ENCODE measurements at places on chromosomes 11 and 22.

DNA sequence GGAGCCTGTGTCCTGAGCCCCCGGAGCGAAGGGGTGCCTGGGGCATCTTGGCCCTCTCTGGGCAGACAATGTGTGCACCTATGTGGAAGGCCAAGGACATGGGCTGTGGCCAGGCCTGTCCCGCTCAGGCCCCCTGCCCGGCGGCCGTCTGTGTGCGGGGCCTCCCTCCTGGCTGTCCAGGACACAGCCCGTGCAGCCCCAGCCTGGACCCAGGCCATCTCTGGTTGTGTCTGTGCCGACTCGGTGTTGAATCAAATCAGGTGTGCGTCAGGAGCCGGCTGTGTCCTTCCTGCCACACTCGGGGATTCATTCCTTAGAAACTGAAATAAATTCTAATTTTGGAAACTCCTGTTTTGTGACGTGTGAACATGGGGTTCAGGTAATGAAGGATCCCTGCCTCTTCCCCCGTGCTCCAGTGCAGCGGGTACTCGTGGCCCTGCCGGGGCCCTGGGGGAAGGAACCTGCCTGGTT, 1.5 kb upstream of the SELENOO start:
- no peak for DNase-seq

DNA sequence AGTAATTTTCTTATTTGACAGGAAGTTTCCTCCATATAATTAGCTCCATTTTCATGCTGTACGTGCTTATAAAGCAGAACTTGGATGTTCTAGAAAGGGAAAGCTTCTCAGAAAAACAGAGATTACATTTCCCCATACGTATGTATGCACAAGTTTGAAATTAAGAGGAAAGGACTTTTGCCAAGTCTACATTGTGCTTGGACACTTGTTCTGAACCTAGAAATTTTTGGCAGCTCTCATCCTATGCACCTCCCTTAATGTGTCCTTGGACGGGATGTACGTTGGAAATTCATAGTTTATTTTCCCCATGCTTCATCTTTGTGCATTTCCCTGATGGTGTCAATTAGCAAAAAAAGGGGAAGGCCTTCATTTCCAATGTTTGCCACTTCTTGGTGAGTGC, 322.7 kb downstream of the BLID start:
- DNase-seq, result no peak

GRCh38 chr22:43992331-43992821, 31.7 kb upstream of the PARVB start:
- DNase-seq, result no peak

DNA sequence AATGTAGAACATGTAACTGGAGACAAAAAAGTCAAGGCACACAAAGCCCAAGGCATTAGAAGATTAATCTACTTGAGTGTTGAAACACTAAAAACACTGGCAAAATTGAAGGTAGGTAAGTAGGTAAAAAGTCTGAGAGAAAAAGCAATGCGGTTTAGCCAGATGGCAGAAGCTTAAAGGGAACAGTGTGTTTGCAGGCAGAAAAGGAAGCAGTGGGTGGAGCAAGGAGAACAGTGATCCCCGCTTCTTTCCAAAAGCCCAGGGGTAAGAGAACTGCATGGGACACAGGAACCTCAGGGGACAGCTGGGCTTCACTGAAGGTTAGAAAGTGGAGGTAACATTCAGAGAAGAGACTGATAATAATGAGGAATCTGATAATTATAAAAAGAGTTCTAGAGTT, 16.0 kb downstream of the MRE11 start:
- no peak for DNase-seq

DNA sequence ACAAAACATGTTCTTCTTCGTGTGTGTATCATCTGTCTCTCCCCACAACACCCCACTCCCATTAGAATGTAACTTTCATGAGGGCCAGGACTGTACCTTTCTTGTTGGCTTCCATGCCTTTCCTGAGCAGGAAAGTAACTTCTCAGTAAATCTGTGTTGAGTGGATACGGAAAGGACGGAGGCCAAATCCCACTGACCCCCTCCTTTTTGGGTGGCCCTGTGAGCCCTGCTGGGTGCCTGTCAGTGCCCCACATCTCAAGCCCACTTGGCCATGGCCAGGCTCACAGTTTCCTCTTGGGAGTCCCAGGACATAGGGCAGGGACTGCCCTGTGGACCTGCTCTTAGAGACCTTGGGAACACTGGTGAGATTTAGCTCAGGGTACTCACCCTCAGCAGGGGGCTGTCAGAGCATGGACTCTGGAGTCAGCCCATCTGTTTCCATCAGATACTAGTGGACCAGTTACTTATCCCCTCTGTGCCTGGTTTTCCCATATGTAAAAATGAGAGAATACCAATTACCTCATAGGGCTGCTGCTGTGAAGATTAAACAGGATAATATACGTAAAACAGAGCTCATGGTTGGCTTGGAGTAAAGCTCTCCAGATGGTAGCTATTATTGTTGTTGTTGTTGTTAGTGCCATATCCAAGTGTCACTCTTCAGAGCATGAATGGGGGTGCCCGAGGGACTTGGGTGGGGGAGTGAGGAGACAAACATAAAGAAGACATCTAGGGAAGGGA, 1.0 kb upstream of the C11orf96 start:
- DNase-seq, result no peak

- DNase-seq, result no peak
These were observed 33.1 kb downstream of the ARAP1 start for GRCh38 chr11:72719144-72719543.

GRCh38 chr11:6604081-6604626, 580 bp downstream of the ILK start:
- DNase-seq, result no peak

- peak; percentile 65 for DNase-seq
These were observed at the start of gene MAP6 for GRCh38 chr11:75668451-75669297. TSS of gene MAP6 (minus strand) at chr11:75669038. CDS start at chr11:75668369, 669 bp downstream.

GRCh38 chr11:117693344-117693743, 103.7 kb downstream of the DSCAML1 start:
- no peak for DNase-seq

- no peak for DNase-seq
These were observed 18.4 kb downstream of the PARVB start for GRCh38 chr22:44042249-44043218.

- DNase-seq, result no peak
These were observed 2.3 kb downstream of the RHOG start for GRCh38 chr11:3838504-3838903.

- DNase-seq, result no peak
These were observed 73.4 kb upstream of the TEAD1 start for GRCh38 chr11:12600829-12601228.
